IPS DF 6.9 (cell line): ENCODE measurements at places on chromosomes 11 and 22.

- DNase-seq, result no peak
Measured at GRCh38 chr11:62632492-62632891, 10.7 kb upstream of the B3GAT3 start.

GRCh38 chr11:94310191-94310875, 6.0 kb downstream of the IZUMO1R start:
- no peak for DNase-seq

- DNase-seq, result no peak
Measured at GRCh38 chr22:37509059-37509860, 10.0 kb downstream of the CARD10 start.

DNA sequence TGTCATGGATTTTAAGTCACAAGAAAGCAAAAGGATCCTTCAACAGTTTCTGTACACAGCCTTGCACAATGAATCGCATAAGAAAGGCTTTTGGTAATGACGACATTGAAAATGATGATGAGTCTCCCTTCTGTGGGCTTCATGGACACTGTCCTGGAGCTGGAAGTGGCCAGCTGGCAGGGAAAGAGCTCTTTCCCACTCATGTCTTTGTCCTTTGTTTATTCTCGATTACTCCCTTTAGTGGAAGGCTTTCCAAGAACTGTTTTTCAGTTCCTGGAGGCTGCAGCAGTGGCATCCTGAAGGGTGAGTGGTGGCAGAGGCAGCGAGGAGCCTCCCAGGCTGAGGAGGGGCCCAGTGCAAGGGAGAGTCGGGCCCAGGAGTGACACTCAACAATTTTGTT, 505.2 kb downstream of the NTM start:
- no peak for DNase-seq

DNA sequence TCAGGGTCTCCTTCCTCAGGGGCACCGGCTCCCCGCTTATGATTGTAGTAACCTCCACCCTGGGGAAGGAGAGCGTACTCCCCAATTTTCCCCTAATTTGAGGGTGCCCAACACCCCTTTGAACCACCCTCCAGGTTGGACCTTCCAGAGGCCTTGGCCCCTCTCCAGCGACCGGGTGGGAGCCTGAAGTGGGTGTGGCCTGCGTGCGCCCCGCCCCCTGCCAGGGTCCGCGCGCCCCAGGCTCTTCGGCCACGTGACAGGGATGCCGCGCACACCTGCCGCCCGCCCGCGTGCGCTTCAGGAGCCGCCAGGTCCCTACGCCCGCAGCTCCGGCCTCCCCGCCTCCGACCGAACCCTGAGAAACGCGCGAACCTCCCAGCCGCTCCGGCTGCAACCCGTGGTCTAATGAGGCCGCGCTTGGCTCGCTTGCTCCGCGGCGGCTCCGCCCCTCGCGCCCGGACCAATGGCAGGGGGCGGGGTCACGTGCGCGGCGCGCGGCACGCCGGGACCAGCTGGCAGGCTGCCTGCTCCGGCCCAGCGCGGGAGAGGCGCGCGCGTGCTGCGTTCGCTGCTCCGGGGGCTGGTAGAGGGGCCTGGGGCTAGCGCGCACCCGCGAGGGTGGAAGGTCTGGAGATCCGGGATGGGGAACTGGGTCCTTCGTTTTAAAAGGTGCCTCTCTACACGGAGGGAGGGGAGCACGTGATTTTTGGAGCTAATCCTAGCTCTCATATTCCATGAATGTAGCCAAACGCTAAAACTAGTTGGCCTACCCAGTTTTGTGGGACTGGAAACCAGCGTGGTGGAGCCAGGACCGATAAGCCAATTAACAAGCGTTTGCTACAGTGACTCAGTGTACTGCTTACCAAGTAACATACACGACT, at the start of gene FOXRED2:
FOXRED2 (minus strand) TSS at position 404 of the 881 bp plus-strand sequence. CDS start 618 bp downstream, outside the sequence.
- peak; percentile 54 for DNase-seq

DNA sequence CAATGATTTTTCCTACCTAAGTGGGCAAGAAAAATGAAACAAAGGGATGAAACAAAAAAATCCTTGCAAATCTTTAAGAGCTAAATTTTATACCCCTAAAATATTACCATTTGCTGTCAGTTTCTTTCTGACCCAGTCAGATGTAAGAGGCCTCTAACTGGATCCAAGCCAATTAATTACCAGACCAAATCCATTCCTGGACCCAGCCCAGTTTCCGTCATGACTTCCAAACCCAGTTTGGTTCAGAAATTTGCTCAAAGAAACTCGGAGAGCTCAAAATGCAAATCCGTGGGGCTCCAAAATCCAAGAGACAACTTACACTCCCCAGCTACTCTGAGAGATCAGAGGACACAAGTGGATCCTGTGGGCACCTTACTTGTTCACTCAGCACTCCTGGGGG, 46.8 kb downstream of the TRIM44 start:
- no peak for DNase-seq

DNA sequence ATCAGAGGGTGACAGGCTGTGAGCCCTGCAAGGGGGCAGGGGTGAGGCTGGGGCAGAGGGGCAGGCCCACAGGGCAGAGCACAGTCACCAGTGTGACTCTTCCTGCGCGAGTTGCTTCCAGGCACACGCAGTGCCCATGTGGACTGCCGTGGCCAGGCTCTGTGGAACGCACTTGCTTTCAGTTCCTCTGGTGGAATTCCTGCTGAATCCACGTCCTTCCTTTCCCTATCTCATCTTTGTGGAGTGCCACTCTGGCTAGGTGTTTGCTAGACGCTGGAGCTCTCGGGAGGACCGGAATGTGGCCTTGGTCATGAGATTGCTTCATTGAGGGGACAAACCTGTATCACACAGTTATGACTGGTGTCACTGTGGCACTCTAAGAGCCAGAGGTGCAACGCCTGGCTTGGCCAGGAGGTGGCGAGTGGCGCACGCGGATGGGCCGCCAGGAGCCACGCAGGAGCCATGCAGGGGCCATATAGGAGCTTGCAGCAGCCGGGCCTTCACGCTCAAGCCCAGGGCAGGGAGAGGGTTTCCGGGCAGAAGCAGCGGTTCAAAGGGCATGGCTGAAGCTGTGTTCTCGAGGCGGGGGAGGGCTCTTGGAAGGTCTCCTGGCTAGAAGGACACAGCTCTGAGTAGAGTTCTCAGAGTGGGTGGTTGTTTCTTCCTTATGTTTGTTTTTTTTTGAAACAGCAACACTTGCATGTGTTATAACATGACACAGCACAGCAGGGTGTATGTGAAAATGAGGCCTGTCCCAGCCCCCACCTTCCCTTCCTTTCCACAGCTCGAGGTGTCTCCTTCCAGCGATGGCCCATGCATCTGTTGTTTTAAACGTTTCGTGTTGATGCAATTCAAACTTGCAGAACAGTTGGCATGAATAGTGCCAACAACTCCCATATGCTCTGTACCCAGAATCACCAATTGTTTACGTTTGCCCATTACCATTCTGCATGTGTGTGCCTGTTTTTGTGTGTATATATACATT, 36.2 kb downstream of the TBC1D22A start:
- DNase-seq, result peak; percentile 35

GRCh38 chr22:24435861-24436371, 8.5 kb downstream of the ADORA2A start:
- DNase-seq, result no peak

- no peak for DNase-seq
Measured at GRCh38 chr11:2358754-2359442, 18.2 kb upstream of the CD81 start.

DNA sequence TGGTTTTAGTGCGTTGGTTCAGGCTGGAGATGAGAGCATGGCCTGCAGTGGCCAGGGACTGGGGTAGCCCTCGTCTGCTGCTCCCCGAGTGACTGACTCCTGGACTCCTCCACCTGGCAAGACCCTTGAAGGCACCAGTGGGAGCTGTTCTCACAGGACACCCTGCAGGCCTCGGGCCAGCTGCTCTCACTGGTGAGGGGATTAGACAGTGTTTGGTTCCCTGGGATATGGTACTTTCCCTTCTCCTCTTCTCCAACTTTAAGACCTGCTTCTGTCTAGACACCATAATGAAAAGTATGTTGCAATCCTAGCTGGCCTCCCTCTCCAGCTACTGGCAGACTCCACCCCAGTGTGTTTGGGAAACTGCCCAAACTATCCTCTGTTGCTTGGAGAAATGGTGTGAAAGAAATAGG, 168.8 kb upstream of the CADM1 start:
- DNase-seq, result no peak

GRCh38 chr11:34034053-34034452, 17.5 kb upstream of the CAPRIN1 start:
- DNase-seq, result no peak

GRCh38 chr22:47191671-47192650, 429.5 kb downstream of the TBC1D22A start:
- DNase-seq, result no peak

GRCh38 chr11:101321222-101321621, 191.6 kb upstream of the PGR start:
- no peak for DNase-seq

DNA sequence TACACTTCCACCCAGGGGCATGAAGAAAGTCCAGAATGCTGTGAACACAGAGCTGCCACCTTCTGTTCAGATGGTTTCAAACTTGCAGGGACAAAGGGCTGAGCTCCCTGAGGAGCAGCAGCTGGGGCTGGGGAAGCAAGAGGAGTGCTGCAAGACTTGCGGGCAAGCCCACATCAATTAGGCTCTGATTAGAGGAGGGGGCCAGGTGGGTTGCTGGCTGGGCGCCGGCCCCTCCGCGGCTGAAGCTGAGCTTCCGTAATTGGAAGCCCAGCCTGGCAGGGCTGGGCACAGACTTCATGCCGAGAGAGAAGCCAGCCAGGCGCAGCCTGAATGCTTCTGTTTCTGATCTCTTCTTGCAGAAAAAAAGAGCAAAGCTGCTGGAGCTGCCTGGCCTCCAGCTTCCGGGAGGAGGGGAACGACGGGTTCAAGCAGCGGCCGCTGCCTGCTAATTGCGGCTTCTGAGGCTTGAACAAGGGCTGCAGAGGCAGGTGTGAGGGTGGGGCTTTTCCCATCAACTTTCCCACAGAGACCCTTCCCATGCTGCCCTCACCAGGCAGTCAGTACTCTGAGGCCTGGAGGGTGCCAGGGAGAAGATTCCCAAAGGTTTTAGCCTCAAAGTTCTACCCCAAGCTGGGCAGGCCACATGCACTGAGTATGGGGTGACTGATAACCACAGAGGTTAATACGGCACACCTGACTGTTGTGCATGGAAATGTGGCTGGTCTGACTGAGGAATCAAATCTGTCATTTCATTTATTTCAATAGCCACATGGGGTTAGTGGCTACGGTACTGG, 91.1 kb upstream of the LMO1 start:
- no peak for DNase-seq

GRCh38 chr11:64876229-64876750, 2.1 kb downstream of the EHD1 start:
- DNase-seq, result no peak

GRCh38 chr11:41954034-41954433, 494.6 kb upstream of the LRRC4C start:
- no peak for DNase-seq
